ENCODE measurements at places on chromosomes 11 and 22. TPM values are rescaled to one million over a fixed set of nuclear protein-coding genes. Genes with fewer than 3 reads are reported as not detected.

Gene TIMM10
- polyA plus RNA-seq = 91.7 TPM

Gene RCOR2
- 1.6 TPM for polyA plus RNA-seq

Gene IGLL1
- not detected for polyA plus RNA-seq

Gene TRIM6
- 3.8 TPM for polyA plus RNA-seq

Gene EED
- polyA plus RNA-seq = 11.3 TPM

DNA sequence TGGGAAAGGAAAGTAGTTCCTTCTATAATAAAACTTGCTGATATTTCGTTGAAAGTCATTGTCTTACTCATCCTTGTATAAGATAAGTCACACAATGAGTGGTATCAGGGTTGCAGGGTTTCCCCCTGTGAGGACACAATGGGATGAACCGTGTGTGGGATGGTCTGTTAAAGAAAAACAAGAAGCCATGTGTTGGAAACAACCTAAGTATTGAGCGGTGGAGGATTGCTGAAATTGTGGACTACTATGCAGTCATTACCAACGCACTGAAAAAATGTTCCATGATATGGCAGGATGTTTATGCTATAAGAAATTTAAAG, 28.6 kb downstream of the PTPRJ start:
- no peak for DNase-seq

DNA sequence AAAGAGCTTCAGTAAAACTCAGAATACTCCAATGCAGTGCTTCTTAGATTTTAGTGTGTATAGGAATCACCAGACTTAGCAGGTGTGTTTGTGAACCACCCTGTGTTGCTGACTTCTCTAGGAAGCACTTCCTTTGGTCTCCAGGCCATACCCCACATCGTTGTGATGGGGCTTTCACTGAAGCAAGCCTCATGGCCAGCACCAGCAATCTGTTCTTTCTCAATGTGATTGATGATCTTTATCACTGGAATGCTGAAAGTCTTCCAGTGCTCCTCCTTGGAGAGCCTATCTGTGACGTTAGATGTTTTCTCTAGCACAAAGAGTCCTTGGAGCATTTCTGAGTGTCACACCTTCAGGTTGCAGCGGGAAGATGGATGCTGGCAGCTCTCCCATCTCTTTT, 280.5 kb downstream of the DDX10 start:
- DNase-seq = no peak

GRCh38 chr22:20986365-20986764, 4.3 kb downstream of the LZTR1 start:
- DNase-seq = no peak

GRCh38 chr22:44291674-44292360, 20.9 kb downstream of the SHISAL1 start:
- no peak for DNase-seq

GRCh38 chr22:45421349-45422055, 8.0 kb downstream of the RIBC2 start:
- DNase-seq = no peak

- no peak for DNase-seq
These were observed 26.3 kb downstream of the MYBPC3 start for GRCh38 chr11:47326198-47326597.

GRCh38 chr11:79807506-79807905, 366.7 kb upstream of the TENM4 start:
- no peak for DNase-seq

DNA sequence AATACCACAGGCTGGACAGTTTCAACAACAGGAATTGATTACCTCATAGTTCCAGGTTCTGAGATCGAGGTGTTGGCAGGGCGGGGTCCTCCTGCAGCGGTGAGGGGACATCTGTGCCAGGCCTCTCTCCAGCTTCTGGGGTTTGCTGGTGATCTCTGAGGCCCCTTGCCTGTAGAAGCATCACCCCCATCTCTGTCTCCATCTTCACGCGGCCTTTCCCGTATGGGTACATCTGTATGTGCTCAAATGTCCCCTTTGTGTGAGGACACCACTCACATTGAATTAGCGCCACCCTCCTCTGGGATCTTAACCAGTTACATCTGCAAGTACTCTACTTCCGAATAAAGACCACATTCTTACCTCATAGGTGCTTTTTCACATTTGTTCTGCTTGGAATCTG, 1029.9 kb downstream of the BRD1 start:
- DNase-seq = no peak
